ENCODE measurements at places on chromosomes 12 and 14. TPM values are rescaled to one million over a fixed set of nuclear protein-coding genes. Genes with fewer than 3 reads are reported as not detected.

SDR9C7 gene
- not detected for total RNA-seq

CRIP1 gene
- total RNA-seq, result 177 TPM

AQP6 gene
- total RNA-seq, result not detected

DNA sequence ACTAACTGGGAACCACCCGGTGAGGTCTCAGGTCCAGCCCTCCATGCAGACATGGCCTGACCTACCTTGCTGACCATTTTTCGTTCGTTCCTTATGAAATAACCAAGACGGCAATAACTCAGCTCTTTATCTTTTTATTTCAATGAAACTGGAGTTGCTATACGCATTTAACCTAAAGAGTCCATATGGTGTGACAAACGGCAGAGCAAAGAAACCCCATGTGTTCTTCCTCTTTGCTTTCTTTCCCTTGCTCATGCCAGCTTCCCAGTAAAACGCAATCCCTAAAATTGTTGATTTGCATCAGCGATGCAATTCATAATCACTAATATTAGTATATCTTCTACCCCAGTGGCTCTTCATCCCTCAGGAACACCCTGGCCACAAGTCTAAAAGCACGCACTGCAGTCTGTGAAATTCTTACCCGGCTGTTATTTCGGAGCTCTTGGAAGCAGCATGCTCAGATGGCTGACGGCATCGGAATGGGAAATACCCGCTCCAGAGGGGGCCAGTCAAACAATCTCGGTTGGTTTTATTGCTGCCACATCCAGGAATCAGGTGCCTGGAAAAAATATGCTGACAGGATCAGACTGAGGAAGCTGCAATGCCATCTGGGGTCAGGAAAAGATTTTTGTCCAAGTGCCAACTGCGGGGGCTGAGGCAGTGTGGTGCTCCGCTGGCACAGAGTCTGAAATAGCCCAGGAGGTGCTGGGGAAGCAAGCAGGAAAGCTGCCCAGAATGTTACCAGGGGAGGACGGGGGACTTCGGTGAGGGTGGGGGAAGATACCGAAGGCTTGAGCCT is 28.2 kb upstream of the KCNA1 start:
- H3K4me3 ChIP-seq, result no peak overlapping the region
- DNase-seq, result no peak
- no peaks in the 10 kb centered on the region for H3K27me3 ChIP-seq
- no peaks in the 10 kb centered on the region for H3K4me1 ChIP-seq
- no peaks in the 10 kb centered on the region for H3K36me3 ChIP-seq
- H3K27ac ChIP-seq, result no peak overlapping the region

- no peak overlapping the region for H3K27ac ChIP-seq
- no peaks in the 10 kb centered on the region for H3K27me3 ChIP-seq
- H3K36me3 ChIP-seq, result peaks cover 33% of the 10 kb centered on the region
- no peak for DNase-seq
- H3K4me1 ChIP-seq, result no peaks in the 10 kb centered on the region
Measured at GRCh38 chr14:61462566-61463193, 141.3 kb downstream of the PRKCH start.

DNA sequence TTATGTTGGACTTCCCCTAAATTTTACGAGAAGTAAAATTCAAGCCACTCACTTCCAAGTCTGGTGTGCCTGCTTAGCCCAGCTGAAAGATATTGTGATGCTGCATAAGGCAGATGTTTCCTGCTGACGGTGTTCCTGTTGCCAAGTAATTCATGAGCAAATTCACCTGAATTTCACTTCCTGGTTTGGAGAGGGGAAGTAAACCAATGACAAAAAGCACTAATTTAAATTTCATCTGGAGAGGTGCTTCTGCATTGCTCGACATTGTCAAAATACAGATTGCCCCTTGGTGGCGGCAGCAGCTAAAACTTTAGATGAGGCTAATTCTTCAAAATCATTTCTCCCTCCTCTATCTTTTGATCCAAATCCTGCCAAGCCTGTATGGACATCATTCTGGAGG is 281.1 kb downstream of the AACS start:
- no peak overlapping the region for H3K4me3 ChIP-seq

All from GM12878 (cell line).